ENCODE measurements at places on chromosomes 5 and 9.

- peaks cover 25% of the 10 kb centered on the region for H3K27me3 ChIP-seq
- no peaks in the 10 kb centered on the region for H3K36me3 ChIP-seq
- no peaks in the 10 kb centered on the region for H3K4me1 ChIP-seq
- H3K27ac ChIP-seq, result no peak overlapping the region
- DNase-seq, result no peak
- H3K4me3 ChIP-seq, result no peak overlapping the region
Observed at GRCh38 chr5:123047706-123048105, 11.2 kb upstream of the PPIC start.

DNA sequence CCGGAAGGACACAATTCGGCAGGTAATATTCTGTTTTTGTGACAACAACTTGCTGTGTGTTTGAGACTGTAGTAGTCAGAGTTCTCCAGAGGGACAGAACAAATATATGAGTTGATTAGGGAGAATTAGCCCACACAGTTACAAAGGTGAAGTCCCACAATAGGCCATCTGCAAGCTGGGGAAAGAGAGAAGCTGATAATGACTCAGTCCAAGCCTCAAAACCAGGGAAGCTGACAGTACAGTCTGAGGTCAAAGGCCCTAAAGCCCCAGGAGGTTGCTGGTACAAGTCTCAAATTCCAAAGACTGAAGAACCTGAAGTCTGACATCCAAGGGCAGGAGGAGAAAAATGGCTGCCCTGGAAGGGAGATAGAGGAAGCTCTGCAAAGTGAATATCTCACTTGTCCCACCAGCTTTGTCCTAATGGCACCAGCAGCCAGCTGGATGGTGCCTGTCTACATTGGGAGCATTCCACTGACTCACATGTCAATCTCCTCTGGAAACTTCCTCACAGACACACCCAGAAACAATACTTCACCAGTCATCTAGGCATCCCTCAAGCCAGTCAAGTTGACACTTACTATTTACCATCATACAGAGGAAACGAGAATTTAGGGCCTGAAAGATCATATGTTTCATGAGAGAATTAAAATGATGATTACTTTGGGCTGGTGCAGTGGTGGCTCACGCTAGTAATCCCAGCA is 36.3 kb upstream of the CTXN3 start:
- no peaks in the 10 kb centered on the region for H3K36me3 ChIP-seq
- H3K4me1 ChIP-seq, result no peaks in the 10 kb centered on the region
- H3K27me3 ChIP-seq, result peaks cover 15% of the 10 kb centered on the region
- no peak for DNase-seq

GRCh38 chr9:134778841-134779411 is 101.7 kb upstream of the FCN2 start:
- no peaks in the 10 kb centered on the region for H3K27me3 ChIP-seq
- H3K36me3 ChIP-seq, result no peaks in the 10 kb centered on the region

DNA sequence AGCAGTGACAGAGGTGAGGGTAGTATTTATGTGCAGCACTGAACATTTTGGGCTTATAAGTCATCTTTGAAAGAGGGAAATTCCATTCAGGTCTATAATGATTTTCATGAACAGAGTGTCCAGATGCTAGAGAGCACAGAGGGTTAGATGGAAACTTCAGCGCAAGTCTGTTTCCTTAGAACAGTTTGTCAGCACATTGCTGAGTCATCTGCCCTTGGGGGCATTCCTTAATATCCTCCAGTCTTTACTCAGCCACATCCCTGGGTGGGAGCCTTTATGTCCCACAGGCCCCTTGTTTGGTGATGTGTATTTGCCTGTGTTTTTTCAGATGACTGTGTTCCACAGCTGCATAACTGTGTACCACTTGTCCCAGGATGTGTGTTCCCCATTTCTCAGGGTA is 138.5 kb upstream of the S1PR3 start:
- no peak for DNase-seq
- no peaks in the 10 kb centered on the region for H3K36me3 ChIP-seq
- no peaks in the 10 kb centered on the region for H3K4me1 ChIP-seq

DNA sequence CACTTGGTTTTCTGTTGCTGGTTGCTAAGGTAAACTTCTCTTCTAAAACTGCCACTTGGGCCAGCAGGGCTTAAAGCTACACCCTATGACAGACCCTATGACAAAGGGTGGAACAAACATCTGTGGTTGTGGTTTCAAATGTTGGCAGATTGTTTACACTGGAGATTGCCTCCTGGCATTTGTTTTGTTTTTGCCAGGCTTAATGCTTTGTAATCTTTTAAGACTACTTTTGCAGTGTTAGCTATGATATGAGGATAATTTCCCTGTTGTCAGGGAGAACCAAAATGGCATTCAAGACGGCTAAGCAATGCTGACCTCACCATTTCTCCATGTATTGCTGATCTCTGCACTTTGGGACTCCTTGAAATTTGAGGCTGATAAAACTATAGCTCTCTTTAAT is 50.3 kb downstream of the MAMDC2 start:
- H3K27me3 ChIP-seq, result peaks cover 5% of the 10 kb centered on the region
- H3K36me3 ChIP-seq, result no peaks in the 10 kb centered on the region
- H3K27ac ChIP-seq, result no peak overlapping the region
- H3K4me1 ChIP-seq, result no peaks in the 10 kb centered on the region
- DNase-seq, result no peak

- H3K27ac ChIP-seq, result no peak overlapping the region
- peaks cover 23% of the 10 kb centered on the region for H3K27me3 ChIP-seq
- H3K4me3 ChIP-seq, result no peak overlapping the region
- DNase-seq, result no peak
- H3K36me3 ChIP-seq, result no peaks in the 10 kb centered on the region
Observed at GRCh38 chr9:21450733-21451394, 10.6 kb downstream of the IFNA1 start.

- H3K27ac ChIP-seq, result no peak overlapping the region
- H3K4me1 ChIP-seq, result no peaks in the 10 kb centered on the region
- DNase-seq, result no peak
- H3K27me3 ChIP-seq, result no peaks in the 10 kb centered on the region
- no peak overlapping the region for H3K4me3 ChIP-seq
- no peaks in the 10 kb centered on the region for H3K36me3 ChIP-seq
Observed at GRCh38 chr5:177462021-177462670, 11.3 kb downstream of the DBN1 start.

DNA sequence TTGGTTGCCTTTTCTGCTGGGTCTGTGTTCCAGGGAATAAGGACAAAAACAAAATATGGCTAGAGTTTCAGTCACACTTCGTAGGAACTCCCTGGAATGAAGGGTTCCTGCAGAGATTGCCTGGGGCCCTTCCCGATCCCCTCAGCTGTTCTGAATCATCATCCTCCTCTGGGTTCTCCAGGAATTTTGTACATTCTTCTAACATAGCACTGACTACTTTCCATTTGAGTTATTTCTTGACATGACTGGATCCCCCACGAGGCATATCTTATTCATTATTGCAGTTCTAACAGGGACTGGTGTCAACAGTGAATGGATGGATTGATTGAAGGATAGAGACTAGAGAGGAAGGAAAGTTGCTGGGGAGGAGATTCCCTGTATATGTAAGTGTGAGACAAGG is 49.2 kb upstream of the TNC start:
- no peak for DNase-seq
- no peaks in the 10 kb centered on the region for H3K36me3 ChIP-seq
- peaks cover 2% of the 10 kb centered on the region for H3K27me3 ChIP-seq
- H3K27ac ChIP-seq, result no peak overlapping the region
- no peak overlapping the region for H3K4me3 ChIP-seq
- H3K4me1 ChIP-seq, result no peaks in the 10 kb centered on the region

- no peak overlapping the region for H3K4me3 ChIP-seq
- H3K27me3 ChIP-seq, result peaks cover 5% of the 10 kb centered on the region
- H3K4me1 ChIP-seq, result peaks cover 4% of the 10 kb centered on the region
- no peaks in the 10 kb centered on the region for H3K36me3 ChIP-seq
- DNase-seq, result no peak
- no peak overlapping the region for H3K27ac ChIP-seq
Observed at GRCh38 chr5:76040806-76041205, 42.4 kb upstream of the SV2C start.

- H3K4me3 ChIP-seq, result no peak overlapping the region
- peaks cover 6% of the 10 kb centered on the region for H3K36me3 ChIP-seq
- peak overlapping the region; percentile 15 for H3K27ac ChIP-seq
- H3K27me3 ChIP-seq, result no peaks in the 10 kb centered on the region
- H3K4me1 ChIP-seq, result peaks cover 31% of the 10 kb centered on the region
Observed at GRCh38 chr5:179801304-179802206, 5.1 kb downstream of the MGAT4B start.

GRCh38 chr9:28922891-28923290 is 1349.6 kb upstream of the C9orf72 start:
- no peak overlapping the region for H3K4me3 ChIP-seq
- DNase-seq, result no peak
- no peaks in the 10 kb centered on the region for H3K4me1 ChIP-seq
- no peak overlapping the region for H3K27ac ChIP-seq
- H3K27me3 ChIP-seq, result no peaks in the 10 kb centered on the region

DNA sequence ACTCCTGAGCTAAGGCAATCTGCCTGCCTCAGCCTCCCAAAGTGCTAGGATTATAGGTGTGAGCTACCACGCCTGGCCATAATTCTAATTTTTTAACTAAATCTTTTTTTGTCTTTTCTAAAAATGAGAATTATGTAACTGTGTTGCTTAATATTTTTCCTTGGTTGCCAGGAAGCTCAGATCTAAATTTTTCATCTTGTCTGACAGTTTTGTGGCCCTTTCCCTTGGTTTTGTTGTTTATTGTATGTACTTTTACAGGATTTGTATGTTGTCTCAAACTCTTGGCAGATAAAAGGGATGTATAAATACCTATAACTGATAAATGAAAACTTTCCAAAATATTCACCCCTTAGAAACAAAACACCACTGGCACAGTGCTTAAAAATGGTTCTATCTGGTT is 88.2 kb upstream of the KLF9 start:
- H3K36me3 ChIP-seq, result no peaks in the 10 kb centered on the region
- DNase-seq, result no peak
- H3K27me3 ChIP-seq, result no peaks in the 10 kb centered on the region
- H3K4me1 ChIP-seq, result no peaks in the 10 kb centered on the region
- H3K4me3 ChIP-seq, result no peak overlapping the region

DNA sequence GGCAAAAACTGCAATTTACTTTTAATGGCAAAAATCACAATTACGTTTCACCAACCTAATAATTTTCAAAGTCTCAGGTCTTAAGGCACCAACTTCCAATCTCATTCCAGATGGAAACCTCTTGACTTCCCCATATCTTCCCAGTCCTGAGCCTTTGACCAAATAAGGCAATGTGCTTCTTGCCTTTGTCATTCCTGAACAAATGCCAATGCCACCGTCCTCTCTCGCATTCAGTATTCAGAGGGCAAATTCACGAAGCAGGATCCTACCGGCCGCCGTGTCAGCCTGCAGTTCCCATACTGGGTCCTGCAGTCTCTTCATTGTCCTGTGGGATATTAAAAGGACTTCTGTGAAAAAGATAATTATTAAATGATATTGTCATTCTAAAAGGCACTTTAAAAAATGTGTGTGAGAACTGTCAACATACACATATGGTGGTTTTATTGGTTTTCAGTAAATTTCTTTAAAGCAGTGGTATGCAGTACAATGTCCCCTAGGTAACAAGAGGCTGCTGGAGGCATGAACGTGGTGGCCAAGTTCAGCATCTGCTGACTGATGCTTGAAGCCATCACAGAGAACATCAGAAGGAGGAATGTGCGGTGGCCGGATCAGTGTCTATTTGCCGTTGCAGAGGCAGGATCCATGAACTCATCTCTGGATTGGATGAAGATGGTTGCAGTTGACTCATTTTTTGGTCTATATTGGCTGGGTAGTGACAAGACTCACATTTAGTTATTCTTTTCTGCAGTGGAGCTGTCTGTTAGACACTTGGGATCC is 101.4 kb upstream of the IRX4 start:
- no peak overlapping the region for H3K27ac ChIP-seq

- H3K4me1 ChIP-seq, result peaks cover 5% of the 10 kb centered on the region
- H3K27me3 ChIP-seq, result no peaks in the 10 kb centered on the region
- H3K36me3 ChIP-seq, result no peaks in the 10 kb centered on the region
- no peak overlapping the region for H3K4me3 ChIP-seq
- no peak overlapping the region for H3K27ac ChIP-seq
Observed at GRCh38 chr5:94699562-94699961, 81.1 kb downstream of the SLF1 start.

- H3K36me3 ChIP-seq, result peaks cover 1% of the 10 kb centered on the region
- H3K4me3 ChIP-seq, result no peak overlapping the region
- H3K27me3 ChIP-seq, result peaks cover 1% of the 10 kb centered on the region
- H3K27ac ChIP-seq, result no peak overlapping the region
- DNase-seq, result no peak
- no peaks in the 10 kb centered on the region for H3K4me1 ChIP-seq
Observed at GRCh38 chr9:113901221-113901688, 25.1 kb downstream of the ZNF618 start.

DNA sequence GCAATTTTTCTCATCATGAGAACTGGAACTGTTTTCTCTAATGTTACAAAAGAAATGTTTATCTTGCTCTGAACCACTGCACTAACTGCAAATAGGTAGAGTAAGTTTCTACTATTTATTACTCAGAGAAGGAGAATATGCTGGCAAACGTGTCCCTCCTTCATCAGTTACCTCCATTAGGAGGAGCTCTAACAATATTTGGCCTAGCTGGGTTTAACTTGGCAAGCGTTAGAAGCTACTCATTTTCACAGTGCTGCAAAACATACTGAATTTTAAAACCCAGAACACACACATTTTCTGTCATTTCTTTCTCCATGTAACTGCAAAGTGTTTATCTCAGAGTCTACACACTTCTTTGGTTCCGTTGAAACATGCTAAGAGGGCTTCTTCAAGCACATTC is 101.0 kb upstream of the GABRG2 start:
- no peaks in the 10 kb centered on the region for H3K27me3 ChIP-seq
- no peak overlapping the region for H3K4me3 ChIP-seq
- no peaks in the 10 kb centered on the region for H3K36me3 ChIP-seq
- DNase-seq, result no peak
- H3K4me1 ChIP-seq, result no peaks in the 10 kb centered on the region

GRCh38 chr5:119390404-119390803 is 34.6 kb downstream of the TNFAIP8 start:
- H3K4me3 ChIP-seq, result peak overlapping the region; percentile 8
- peaks cover 48% of the 10 kb centered on the region for H3K36me3 ChIP-seq
- H3K4me1 ChIP-seq, result peaks cover 63% of the 10 kb centered on the region
- H3K27me3 ChIP-seq, result no peaks in the 10 kb centered on the region
- no peak for DNase-seq
- peak overlapping the region; percentile 55 for H3K27ac ChIP-seq

DNA sequence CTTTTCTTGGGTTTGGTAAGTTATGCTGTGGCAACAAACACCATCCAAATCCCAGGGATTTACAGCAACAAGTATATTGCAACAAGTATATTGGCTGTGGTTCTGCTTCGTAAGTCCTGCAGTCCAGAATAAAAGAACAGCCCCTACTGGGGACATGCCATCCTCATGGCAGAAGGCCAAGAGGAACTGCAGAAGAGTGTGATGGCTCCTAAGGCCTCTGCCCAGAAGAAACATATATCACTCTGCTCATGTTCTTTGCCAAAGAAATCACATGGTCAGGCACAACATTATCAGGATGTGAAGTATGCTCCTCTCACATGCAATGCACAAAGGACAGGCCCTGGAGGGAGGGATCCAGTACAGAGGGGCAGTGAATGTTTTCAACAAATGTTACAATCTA is 159.6 kb upstream of the TAS2R1 start:
- H3K4me1 ChIP-seq, result no peaks in the 10 kb centered on the region
- DNase-seq, result no peak
- no peaks in the 10 kb centered on the region for H3K27me3 ChIP-seq
- H3K4me3 ChIP-seq, result no peak overlapping the region
